Hematopoietic multipotent progenitor cell treated with erythropoietin and hydrocortisone succinate and interleukin-3 and kit ligand, for 4 days (in vitro differentiated cells): ENCODE measurements at places on chromosomes 16 and 17.
A peak's percentile ranks its signal among the peaks of the same experiment; 100 is the strongest.

- no peak for DNase-seq
These were observed 8.6 kb downstream of the CEP95 start for GRCh38 chr17:64515419-64515818.

DNA sequence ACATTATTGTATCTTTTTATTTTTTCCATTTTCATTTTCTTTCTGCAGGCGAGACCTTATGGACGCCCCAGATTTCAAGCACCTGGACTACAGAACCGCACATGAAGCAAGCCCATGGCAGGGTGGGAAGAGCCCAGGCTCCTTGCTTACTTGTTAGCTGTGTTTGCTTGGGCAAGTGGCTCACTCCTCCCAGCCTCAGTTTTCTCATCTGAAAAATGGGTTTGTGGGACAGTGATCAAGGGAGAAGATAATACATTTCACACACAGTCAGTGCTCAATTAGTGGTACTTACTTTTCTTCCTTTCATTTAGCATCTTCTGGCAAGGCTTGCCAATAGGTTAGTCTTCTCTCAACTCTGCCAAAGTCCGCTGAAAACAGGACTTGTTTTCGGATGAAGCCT is 117.5 kb downstream of the IRX3 start:
- no peak for DNase-seq

DNA sequence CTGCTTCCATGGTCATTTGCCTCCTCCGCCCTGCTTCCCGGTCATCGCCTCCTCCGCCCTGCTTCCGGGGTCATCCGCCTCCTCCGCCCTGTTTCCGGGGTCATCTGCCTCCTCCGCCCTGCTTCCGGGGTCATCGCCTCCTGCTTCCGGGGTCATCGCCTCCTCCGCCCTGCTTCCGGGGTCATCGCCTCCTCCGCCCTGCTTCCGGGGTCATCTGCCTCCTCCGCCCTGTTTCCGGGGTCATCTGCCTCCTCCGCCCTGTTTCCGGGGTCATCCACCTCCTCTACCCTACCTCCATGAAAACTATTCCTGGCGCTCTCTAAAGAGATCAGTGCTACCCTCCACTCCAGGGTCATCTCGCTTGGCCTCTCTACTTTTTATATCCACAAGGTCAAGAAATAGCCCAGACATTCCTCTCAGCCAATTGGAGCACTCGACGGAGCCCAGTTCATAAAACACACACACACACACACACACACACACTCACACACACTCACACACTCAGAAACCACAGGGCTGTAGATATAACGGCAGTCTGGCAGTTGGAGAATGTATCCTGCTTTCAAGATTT is 44.8 kb downstream of the TRARG1 start:
- DNase-seq = no peak

- DNase-seq = no peak
These were observed 281.9 kb downstream of the FTO start for GRCh38 chr16:53985861-53986260.

DNA sequence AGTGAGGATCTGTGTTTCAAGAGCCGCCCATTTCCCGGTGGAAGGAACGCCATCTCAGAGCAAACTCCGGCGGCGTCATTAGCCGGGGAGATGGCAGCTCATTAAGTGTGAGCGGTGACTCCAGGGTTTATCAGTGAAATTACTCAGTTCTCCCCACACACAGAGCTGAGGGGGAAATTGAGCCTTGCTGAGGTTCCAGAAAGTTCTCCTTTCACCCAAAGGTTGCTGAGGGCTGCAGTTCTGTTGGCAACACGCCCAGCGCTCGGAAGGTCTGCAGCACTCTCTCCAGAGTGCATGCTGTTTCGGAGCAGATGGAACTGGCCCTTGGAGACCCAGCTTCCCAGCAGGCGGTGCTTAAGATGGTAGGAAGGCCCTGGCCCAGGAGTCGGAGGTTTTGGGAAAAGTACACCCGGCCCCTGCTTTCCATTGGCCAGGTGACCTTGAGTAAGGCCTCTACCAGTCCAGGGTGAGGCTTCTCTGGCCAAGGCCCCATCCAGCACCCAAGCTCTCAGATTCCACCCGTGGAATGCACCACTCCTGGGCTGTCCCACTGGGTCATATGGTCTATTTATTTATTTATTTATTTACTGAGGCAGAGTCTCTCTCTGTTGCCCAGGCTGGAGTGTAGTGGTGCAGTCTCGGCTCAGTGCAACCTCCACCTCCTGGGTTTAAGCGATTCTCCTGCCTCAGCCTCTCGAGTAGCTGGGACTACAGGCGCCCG is 167.7 kb upstream of the CIBAR2 start:
- DNase-seq = no peak

DNA sequence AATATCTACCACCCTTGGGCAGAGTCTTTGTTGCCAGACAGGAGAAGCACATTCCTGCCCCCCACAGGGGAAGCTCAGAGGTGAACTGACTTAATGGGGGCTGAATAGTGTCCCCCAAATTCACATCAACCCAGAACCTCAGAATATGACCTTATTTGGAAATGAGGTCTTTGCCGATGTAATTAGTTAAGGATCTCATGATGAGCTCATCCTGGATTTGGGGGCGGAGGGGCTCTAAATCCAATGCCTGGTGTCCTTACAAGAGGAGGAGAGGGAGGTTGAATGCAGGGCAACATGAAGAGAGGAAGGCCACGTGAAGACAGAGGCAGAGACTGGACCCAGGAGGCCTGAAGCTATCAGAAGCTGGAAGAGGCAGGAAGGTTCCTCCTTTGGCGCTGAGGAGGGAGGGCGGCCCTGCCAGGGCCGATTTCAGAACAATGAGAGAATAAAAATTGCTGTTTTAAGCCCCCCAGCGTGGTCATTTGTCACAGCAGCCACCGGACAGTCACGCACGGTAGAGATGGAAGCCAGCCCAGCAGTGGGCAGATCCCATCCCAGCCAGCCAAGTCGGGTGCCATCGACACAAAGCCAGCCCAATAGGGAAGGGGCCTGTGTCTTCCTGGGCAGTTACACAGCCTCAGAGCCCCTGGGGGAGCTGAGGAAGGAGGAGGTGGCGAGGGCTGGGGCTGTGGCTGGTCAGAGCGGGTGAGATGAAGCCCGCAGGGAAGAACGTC is 21.3 kb downstream of the C16orf74 start:
- no peak for DNase-seq

DNA sequence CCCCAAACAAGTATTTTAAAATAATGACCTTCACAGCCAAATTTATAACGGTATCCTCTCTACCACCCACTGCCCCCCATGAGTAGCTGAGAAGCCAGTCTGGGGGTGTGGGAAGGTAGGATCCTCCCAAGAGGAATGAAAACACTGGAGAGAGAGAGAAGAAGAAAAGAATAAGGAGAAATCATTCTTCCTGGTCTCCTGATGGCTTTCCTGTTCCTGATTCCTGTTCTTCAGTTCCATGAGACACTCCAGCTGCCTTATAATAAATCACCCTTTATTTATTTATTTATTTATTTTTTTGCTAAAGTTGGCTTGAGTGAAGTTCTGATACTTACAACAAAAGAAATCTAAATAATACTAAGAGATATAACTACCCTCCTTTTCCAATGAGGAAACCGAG is 56.4 kb upstream of the FAM20A start:
- no peak for DNase-seq

GRCh38 chr17:18263885-18264682 is 3.6 kb downstream of the MIEF2 start:
- no peak for DNase-seq

GRCh38 chr17:56978441-56979090 is 635 bp downstream of the SCPEP1 start:
- DNase-seq = peak; percentile 76

GRCh38 chr17:4074831-4075495 is 67.9 kb downstream of the ZZEF1 start:
- DNase-seq = peak; percentile 81

- DNase-seq = no peak
These were observed 42.6 kb downstream of the RAB11FIP4 start for GRCh38 chr17:31433811-31434726.

DNA sequence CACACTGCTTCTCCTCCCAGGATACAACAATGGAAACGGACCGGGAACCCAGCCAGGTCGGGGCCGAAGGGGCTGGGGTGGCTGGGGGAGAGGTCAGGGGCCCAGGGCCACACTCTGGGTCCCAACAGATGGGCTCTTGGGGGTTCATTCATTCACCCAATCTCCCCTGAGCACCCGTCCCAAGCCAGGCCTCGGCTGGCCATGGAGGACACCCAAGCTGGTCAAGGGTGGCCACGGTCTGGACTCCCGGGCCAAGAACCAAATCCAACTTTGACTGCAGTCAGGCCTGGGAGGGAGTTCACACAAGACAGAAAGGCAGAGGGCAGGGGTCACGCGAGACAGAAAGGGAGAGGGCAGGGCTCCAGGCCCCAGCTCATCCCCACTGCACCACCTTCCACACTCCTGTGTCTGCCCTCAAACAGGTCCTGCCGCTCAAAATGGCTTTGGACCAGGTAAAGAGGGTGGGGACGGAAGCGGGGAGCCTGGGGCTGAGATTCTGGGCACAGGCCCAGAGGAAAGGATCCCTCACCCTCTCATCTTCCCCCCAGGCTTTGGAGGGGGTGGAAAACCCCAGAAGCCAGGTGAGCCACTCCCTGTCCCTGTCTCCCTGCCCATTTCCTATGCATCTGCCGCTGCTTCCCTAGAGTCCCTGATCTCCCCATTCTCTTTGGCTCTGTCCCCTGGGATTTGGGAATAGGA is 12.3 kb upstream of the PKMYT1 start:
- no peak for DNase-seq

DNA sequence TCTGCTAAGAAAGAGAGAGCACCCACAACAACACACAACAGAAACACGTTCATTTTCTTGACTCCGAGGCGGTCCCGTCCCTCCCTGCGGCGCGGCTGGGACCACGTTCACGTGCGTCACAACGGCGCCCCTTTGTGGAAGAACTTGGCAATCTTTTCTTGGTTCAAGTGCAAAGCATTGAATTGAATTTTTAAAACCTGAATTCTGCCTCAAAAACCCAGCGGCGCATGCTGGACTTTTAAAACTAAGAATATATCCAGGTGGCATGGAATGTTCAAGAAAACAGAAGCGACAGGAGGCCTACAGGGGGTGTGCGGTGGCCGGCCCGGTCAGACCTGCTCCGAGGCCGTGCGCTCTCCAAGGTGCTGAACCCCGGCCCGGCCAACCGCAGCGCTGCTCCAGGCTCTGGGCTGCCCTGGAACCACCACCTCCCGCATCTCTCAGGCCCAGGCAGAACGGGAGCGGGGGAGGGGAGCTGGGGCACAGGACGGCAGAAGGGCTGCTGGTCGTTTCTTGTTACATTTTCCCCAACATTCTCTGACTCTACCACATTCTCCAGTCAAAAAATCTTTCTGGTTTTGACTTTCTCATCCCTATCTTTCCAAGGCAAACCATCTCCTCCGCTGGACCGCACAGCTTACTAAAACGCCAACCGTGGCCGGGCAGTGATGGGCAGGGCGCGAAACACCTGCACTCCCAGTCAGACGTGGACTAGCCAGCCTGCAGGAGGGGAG is 3.4 kb upstream of the HEXD start:
- peak; percentile 87 for DNase-seq

DNA sequence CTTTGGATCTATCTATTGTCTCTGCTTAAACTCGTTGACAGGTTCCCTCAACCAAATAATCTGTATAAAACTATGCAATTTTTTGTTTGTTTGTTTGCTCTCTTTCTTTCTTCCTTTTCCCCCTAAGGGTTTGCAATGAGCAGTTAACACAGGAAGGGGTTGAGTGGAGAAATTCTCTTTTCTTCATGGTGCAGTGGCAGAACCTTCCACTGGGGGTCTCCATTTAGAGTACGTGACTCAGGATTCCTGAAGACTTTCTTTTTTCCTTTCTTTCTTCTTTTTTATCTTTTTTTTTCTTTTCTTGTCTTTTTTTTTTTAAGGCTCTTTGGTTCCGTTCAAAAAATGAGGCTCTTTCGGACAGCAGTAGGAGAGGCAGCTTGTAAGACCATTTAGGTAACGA is 19.5 kb upstream of the RBFOX1 start:
- peak; percentile 27 for DNase-seq
